Bronchial epithelial cell (primary cell): ENCODE measurements at places on chromosomes 1 and 21. TPM values are rescaled to one million over a fixed set of nuclear protein-coding genes. Genes with fewer than 3 reads are reported as not detected.

The SYT6 gene
- not detected in 2 replicates for total RNA-seq

- no peak for DNase-seq
These were observed 12.8 kb downstream of the RNF2 start for GRCh38 chr1:185058110-185058509.

- no peak for DNase-seq
These were observed 4.7 kb downstream of the ZNF326 start for GRCh38 chr1:89999628-90000027.

DNA sequence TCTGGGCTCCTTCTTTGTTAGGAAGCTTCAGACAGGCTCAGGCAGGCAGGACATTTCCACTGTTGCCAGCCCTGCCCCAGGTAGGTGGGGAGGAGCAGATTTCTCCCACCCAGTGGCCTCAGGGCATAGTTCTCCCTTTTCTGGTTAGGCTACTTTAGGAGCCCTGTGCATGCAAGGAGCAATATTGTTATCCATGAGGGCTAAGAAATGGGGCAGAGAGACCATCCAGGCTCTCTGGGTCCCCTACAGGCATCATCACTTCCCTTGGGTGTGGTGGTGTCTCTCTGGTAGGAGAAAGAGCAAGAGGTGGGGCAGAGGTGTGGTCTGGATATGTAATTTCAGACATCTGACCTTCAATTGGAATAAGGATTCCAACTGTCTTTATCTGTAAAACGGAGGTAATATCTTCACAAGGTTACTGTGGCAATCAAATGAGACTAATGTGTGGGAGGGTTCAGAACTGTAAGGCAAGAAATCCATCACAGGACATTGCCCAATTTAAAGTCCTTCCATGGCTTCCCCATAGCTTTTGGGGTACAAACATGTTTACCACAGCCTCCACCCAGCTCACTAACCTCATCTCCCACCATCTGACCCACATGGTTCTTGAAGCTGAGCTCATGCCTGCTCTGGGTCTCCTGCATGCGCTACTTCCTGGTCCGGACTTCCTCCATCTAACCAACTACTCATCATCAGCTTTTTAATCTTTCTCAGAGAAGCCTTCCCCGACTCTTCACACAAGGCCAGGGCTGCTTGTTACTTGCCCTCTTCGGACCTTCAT, 26.1 kb downstream of the PCAT6 start:
- DNase-seq = peak; percentile 82

- DNase-seq = no peak
These were observed 35.1 kb upstream of the DIP2A start for GRCh38 chr21:46423546-46424038.
